ENCODE measurements at places on chromosomes 6 and 20.
A peak's percentile ranks its signal among the peaks of the same experiment; 100 is the strongest.

GRCh38 chr20:9660236-9660868 lies 146.0 kb downstream of the LAMP5 start:
- peak; percentile 3 for DNase-seq

DNA sequence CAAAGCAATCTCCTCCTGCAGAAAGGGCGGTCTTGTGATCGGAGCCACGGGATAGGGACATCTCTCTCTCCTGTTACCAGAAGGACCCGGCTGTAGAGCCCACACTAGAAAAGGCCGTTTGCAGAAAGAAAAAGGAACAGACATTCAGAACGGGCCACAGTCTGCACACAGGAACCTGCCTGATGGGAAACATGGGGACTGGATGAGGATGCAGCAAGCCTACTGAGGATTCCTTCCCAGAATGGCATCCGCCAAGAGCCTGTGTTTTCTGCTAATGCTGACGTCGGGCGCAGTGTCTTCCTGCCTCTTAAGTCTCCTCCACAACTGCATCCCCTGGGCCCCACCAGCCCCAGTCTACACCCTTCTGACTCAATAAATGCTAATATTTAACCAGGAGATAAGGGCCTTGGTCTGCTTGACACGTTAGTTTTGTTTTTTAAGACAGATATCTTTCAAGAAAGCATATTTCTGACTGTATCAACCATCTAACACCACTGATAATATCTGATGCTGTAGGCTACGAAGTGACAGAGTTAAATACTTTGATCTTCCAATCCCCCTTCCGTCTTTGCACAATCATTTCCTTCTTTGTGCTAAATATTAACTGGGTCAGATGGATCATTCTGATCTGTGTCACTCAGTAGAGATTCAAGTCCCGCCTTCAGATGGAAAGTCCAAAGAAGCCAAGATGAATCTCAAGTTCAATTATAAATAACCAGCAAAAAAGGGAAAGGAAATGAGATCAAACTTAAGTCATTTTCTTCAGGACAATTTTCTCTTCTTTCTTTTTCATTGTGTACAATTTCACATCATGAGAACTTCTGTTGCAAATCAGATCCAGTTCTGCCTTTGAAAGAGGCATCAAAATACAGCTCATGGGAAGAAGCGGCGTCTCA lies 20.7 kb downstream of the FAM50B start:
- DNase-seq = no peak

DNA sequence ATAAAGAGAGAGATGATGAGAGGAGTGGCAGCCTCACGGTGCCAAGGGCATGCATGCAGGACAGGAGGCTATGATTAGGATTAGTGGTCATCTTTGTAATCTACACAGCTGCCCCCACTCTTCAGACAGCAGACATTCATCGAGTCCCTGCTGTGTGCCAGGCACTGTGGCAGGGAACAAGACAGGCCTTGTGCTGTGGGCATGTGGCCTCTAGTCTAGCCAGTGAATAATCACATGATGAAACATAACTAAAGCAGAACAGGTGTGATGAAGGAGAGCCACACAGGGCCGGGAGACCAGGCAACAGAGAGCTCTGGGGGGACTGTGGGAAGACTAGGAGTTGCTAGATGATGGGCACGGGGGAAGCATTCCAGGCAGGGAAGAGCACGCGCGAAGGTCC lies 22.2 kb downstream of the TOX2 start:
- DNase-seq = no peak

GRCh38 chr20:22993823-22994222 lies 41.3 kb upstream of the SSTR4 start:
- no peak for DNase-seq

DNA sequence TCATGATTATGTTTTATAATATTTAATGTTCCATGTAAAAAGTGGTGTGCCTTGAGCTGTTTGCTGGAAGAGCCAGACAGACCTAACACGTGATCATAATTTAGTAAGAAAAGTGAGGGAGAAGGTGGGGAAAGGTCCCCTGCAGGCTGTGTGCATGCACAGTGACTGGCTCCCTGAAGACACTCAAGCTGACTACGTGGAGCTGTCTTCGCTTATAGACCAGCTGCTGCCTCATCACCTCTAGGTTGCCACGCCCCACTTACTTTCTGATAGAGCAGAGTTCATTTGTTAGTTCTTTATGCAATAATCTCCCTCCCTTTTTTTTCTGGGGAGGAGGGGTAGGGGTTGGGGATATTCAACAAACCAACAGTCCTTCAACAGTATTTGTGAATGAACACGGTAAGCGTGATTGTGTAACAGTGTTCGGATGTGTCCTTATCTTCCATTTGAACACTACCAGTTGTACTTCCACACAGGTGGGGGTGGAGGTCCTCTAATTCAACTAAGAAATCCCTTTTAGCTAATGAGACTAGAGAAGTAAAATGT lies 157.3 kb downstream of the BACH2 start:
- DNase-seq = no peak

Data from activated naive CD8-positive, alpha-beta T cell treated with anti-CD3 and anti-CD28 coated beads, Interleukin-2, amount 50 U/mL, for 24 hours (primary cell).